ENCODE measurements at places on chromosomes 11 and 22.

- DNase-seq, result peak; percentile 65
These were observed 6.0 kb upstream of the IFT27 start for GRCh38 chr22:36781656-36782627.

DNA sequence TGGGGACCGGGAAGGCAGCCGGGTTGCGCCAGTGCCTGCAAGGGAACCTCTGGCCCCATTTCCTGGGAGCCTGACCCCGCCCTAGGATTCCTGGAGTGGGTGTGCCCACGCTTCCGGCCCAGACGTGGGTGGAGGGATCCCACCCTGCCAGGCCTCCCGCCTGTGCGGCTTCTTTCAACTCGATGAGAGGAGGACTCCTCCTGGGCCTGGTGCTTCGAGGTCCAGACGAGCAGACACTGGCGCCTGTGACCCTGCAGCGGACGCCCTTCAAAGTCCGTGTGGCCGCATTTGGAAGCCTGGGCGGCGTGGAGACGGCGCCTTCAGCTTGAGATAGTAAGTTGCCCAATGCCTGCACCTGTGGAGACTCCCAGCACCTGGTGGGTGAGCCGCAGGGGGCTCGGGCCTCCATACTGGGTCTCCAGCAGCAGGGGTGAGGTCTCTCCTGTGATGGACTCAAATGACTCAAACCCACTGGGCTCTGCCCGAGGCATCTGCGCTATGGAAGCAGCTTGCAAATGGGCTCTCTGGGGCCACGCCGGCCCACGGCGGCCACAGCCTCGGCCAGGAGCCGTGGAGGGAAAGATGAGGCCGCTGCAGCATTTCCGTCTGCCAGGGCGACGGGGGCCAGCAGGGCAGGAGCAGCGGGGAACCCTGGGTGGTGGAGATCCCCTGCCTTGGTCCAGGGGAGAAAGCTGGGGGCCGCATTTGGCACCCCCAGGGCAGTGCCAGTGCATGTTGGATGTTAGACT, 64.3 kb upstream of the PPARA start:
- no peak for DNase-seq

- DNase-seq, result no peak
These were observed 43.8 kb downstream of the INSC start for GRCh38 chr11:15158351-15159015.

DNA sequence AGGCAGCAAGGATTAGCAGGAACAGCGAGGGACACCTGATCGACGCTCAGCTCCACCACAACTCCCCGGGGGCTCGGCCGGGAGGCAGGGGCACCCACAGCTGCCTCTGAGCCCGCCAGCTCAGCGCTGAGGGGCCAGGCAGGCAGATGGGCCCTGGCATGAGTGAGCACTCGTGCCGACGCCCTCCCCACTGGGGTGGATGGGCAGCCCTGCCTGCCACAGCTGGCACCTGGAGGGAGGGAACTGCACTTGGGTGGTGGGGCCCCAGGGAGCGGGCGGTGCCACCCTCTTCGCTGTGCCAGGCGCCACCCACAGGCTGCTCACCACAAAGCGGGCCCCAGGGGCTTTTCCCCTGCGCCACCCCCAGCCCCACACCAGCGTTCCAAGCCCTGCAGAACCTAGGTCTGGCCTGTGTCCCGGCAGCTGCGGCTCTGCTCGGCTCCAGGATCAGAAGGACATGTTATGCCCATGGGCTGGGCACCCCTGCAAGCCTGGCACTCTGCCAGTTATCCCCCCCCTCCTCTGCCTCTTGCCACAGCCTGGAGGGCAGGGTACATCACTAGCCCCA, 28.8 kb downstream of the WNT7B start:
- no peak for DNase-seq

- DNase-seq, result no peak
These were observed 453.6 kb downstream of the TMEM135 start for GRCh38 chr11:87491381-87491780.

- DNase-seq, result no peak
These were observed 35.3 kb downstream of the MMP13 start for GRCh38 chr11:102920118-102920684.

DNA sequence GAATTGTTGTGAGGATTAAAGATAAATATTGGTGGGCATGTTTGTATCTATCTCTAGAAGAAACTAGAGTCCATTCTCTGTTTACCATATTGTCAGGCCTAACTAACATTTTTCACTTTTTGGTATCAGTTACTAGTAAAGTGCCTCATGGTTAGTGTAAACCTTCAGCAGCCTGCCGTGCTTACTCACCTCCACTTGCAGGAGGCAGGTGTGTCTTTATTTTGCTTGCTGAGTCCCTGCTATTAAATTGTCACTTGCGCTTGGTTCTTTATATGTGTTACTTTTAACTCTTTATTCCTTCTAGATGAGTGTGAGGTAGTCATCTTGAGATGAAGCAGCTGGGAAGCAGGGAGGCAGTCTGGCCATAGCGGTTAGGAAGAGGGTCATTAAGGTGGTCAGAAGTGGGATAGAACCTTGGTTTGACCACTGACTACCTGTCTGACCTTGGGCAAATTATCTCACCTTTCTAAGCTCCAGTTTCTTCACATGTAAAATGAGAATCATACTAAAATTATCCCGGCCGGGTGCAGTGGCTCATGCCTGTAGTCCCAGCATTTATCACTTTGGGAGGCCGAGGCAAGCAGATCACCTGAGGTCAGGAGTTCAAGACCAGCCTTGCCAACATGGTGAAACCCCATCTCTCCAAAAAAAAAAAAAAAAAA, 21.2 kb downstream of the PPP6R3 start:
- DNase-seq, result no peak

DNA sequence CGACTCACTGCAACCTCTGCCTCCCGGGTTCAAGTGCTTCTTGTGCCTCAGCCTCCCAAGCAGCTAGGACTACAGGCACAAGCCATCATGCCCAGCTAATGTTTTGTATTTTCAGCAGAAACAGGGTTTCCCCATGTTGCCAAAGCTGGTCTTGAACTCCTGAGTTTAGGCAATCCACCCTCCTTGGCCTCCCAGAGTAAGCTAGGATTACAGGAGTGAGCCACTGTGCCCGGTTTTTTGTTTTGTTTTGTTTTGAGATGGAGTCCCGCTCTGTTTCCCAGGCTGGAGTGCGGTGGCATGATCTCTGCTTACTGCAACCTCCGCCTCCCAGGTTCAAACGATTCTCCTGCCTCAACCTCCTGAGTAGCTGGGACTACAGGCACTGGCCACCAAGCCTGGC, 41.0 kb downstream of the CELF1 start:
- DNase-seq, result no peak

- DNase-seq, result no peak
These were observed 17.9 kb upstream of the SESN3 start for GRCh38 chr11:95248666-95249467.

- peak; percentile 13 for DNase-seq
These were observed 34.1 kb upstream of the CALCA start for GRCh38 chr11:15006139-15006759.

DNA sequence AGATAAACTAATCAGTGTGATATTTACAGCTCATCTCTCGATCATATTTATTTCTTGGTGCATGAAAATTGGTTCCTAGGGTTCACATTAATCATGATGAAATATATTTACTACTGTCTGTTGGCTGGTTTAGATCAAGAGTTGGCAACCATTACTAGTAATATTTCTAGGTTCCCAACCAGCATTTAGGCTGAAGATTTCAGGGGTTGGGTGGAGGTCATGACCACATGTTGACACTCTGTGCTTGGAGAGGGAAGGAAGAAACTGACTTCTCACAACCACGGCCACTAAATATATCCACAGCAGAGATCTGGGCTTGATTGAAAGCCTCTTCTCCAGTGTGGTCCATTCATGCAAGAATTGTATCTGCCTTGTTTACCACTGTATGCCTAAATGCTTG, 87.9 kb downstream of the ALX4 start:
- DNase-seq, result no peak

- no peak for DNase-seq
These were observed 65.6 kb downstream of the CCDC81 start for GRCh38 chr11:86440305-86440716.

DNA sequence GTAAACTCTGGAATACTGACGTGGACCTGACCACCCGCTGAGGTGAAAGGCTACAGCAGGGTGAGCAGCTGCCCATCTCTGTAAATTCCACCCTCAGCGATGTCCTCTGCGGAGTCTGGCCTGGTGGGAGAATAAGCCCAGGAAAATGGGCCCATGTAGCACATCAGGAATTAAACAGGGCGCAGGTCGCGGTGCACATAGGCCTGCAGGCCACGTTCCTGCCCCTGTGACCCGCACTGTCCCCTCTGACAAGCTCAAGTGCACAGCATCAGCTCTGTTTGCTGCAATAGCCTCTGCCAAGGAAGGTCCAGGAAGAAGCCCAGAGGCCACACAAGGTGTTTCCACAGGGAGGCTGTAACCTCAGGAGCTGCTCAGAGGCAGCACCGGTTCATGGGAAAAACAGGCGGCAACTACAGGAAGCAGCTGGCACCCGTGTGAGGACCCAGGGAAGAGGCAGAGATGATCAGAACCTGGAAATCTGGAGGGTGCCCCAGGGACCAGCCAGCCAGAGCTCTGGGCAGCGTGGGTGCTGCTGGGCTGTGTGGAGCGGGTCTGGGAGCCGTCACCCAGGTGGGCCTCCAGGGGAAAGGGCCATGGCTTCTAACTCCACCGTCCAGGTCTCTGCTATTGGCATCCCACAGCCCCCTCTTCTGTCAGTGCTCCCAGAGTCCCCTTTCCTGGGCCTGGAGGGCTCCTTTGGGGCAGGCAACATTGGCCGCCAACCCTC, 808 bp upstream of the IFITM2 start:
- DNase-seq, result no peak

- DNase-seq, result no peak
These were observed 32.2 kb upstream of the GAB2 start for GRCh38 chr11:78449866-78450265.

DNA sequence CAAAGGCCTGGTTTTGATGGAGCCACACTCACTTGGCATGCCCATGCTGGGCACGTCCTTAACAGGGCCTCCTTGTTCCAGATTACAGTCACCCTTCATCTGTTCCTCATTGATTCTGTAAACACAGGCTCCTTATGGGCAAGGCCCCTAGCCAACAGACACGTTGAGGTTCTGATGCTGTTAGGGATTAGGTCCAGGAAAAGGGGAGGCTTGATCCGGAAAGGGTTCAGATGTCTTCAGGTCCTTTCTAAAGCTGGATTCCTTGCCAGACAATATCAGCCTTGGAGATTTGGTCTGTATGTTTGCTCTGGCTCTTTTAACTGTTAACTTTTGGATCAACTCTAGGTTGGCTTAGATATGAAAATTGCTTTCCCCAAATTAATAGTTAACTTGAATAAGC, 46.9 kb upstream of the PRSS23 start:
- DNase-seq, result no peak

- DNase-seq, result no peak
These were observed 4.7 kb upstream of the C11orf96 start for GRCh38 chr11:43937434-43938411.

GRCh38 chr11:69674267-69674885, 777 bp downstream of the LTO1 start:
- no peak for DNase-seq

DNA sequence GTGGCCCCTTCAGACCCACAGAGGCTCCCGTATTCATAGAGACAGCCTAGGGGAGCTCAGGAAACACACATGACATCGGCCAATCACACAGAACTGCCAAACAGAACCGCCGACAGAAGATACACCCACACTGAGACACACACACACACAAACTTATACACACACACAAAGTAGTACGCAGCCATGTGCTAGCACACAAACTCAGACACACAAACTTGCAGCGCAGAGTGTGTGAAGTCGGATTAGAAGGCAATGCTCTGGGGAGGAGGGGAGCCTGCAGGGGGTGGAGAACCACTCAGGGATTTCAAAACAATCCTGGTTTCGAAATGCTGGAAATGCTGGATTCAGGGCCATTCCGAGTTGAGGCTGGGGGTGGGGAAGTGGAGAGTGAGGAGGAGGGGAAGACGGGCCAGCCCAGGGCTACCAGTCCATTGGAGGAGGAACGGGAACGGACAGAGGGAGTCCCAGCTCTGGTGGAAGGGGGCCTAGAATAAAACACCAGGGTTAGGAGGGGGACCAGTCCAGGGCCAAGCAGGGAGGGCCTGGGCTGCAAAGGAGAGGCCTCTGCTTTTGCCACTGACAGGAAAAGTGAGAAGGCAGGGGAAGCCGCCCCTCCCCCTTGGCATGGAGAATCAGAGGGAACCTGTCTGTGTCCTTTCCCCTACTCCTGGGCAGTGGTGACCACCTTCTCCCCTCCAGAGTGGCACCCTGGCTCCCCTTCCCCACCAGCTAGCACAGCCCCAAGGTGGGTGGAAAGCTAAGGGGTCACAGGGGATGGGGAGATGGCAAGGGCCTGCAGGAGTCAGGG, 4.4 kb downstream of the BCL9L start:
- DNase-seq, result no peak

GRCh38 chr11:123144707-123145106, 50.3 kb downstream of the CLMP start:
- no peak for DNase-seq

GRCh38 chr11:106063009-106063408, 14.1 kb downstream of the KBTBD3 start:
- DNase-seq, result no peak

DNA sequence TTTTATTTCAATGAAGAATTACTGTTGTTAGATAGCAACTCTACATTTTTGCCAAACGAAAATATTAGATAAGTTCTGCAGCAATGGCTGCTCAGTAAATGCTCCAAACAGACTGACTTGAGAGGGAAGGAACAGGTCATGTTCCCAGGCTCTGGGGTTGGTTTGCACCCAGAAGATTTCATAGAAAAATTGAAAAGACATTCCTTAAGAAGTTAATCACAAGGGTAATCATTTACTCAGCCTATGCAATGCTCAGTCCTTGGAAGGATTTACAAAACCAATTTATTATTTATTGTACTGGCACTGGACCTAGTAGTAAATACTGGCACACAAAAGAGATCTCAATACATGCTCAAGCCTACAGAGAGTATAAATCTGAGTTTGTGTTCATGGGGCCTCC, 179.1 kb upstream of the MTNR1B start:
- DNase-seq, result no peak

GRCh38 chr11:72141066-72141465, 5.5 kb downstream of the FOLR3 start:
- DNase-seq, result no peak

- no peak for DNase-seq
These were observed 5.0 kb downstream of the CTSD start for GRCh38 chr11:1758611-1759150.

DNA sequence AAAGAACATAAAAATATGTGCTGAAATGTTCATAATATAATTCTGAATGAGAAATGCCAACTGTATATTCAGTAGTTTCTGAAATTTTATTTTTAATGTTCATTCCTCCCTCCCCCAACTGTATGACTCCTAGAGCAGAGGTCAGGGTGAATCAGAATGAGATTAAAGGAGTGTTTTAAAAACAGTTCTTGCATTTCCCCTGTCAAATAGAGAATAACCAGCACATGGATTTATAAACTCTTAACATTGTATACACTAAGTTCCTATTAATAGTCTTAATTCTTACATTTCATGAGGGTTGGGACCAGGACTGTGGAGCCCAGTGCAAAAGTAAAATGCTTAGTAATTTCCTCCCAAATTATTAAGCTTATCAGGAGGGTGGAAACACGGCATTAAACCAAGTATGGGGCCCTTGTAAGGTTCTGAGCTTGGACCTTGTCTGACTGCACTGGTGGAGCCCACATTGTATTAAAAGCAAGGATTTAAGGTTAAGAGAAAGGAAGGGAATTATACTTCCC, 474.6 kb upstream of the RAG2 start:
- DNase-seq, result no peak

Measured in NT2/D1 (cell line).